Activated CD4-positive, alpha-beta memory T cell treated with anti-CD3 and anti-CD28 coated beads for 36 hours (primary cell): ENCODE measurements at places on chromosomes 7 and 10.

- H3K27me3 ChIP-seq: no peaks in the 10 kb centered on the region
- no peak overlapping the region for H3K4me3 ChIP-seq
- H3K27ac ChIP-seq: no peak overlapping the region
These were observed 20.4 kb downstream of the ITGB8 start for GRCh38 chr7:20350996-20351692.

DNA sequence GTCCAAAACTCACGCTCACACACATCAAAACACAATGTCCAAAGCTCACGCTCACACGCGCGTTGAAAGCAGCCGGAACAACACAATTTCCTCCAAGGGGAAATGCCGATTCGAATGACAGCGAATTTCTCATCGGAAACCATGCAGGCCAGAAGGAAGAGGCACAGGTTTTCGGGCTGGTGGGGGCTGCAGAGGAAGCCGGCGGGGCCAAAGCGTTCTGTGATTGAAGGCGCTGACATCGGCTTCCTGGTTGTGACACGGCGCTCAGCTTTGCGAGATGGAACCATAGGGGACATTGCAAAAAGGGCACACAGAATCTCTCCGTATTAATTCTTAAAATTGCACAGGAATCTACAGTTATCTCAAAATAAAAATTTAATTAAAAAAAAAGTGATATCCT, 61.3 kb downstream of the FOXL3 start:
- no peak overlapping the region for H3K27ac ChIP-seq
- peaks cover 13% of the 10 kb centered on the region for H3K4me1 ChIP-seq
- peak; percentile 81 for DNase-seq
- H3K27me3 ChIP-seq: no peaks in the 10 kb centered on the region

GRCh38 chr7:87411186-87411585, 64.3 kb downstream of the ABCB4 start:
- no peaks in the 10 kb centered on the region for H3K27me3 ChIP-seq
- H3K27ac ChIP-seq: no peak overlapping the region
- no peak overlapping the region for H3K4me3 ChIP-seq

GRCh38 chr10:127614484-127615017, 65.4 kb downstream of the NPS start:
- DNase-seq: no peak
- no peaks in the 10 kb centered on the region for H3K4me1 ChIP-seq
- no peak overlapping the region for H3K27ac ChIP-seq
- H3K36me3 ChIP-seq: no peaks in the 10 kb centered on the region
